Cardiac muscle cell (in vitro differentiated cells and primary cell): ENCODE measurements at places on chromosomes 16 and 17.

GRCh38 chr16:79395591-79395990, 204.9 kb downstream of the MAF start:
- no peak for DNase-seq

DNA sequence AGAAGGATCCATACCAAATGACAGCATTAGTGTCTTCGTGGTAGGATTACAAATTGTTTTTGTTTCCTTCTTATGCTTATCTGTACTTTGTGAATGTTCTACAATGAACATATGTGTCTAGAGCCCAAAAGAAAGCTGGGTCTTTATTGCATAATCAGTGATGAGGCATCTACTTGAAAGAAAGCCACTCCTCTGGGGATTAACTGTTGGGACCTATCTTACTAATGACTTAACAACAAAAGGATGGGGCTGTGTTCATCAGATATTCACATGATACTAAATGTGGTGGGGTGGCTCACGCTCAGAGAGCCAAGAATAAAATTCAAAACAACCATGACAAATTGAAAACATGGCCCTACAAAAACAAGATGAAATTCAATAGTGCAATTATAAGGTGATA, 160.2 kb downstream of the RGS9 start:
- peak; percentile 70 for DNase-seq

GRCh38 chr16:78709137-78709884, 609.9 kb downstream of the WWOX start:
- no peak for DNase-seq

- no peak for DNase-seq
Measured at GRCh38 chr16:72921620-72922019, 126.3 kb downstream of the ZFHX3 start.

DNA sequence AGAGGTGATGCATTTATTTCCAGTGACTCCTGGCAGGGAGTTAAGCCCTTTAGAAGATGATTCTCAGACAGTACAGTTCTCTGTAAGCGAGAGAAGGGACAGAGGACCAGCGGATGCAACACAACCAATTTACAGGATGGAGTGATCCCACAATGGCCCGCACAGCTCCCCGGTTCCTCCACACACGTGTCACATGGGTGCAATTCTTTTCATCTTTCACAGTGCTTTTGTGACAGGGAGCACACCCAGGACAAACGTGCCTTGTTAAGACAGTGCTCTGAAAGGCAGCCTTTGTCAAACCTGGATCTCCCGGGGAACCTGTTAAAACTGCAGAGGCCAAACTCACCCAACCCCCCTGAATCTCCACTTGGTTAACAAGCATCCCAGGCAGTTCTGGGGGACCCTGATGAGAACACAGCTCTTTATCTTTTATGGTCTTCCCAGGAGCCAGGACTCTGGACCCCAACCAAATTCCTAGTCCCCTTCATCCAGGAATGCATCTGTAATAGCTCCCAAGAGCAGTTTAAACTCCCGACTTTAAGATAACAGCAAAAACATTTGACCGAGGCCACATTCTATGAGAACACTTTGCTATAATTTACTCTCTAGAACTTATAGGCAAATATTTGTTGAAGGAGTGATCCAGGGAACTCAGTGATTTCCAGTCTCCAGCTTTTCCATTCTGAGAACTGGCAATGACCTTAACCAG, 134.9 kb upstream of the CDH5 start:
- DNase-seq: no peak

- no peak for DNase-seq
Measured at GRCh38 chr17:35086931-35087573, 23.5 kb upstream of the RFFL start.

GRCh38 chr17:49969134-49969759, at the start of gene DLX4:
Gene DLX4, plus strand, starts transcription at chr17:49969190. Its CDS starts 279 bp downstream, at chr17:49969469.
- DNase-seq: no peak

GRCh38 chr17:2797637-2798036, 1.4 kb downstream of the RAP1GAP2 start:
- no peak for DNase-seq

DNA sequence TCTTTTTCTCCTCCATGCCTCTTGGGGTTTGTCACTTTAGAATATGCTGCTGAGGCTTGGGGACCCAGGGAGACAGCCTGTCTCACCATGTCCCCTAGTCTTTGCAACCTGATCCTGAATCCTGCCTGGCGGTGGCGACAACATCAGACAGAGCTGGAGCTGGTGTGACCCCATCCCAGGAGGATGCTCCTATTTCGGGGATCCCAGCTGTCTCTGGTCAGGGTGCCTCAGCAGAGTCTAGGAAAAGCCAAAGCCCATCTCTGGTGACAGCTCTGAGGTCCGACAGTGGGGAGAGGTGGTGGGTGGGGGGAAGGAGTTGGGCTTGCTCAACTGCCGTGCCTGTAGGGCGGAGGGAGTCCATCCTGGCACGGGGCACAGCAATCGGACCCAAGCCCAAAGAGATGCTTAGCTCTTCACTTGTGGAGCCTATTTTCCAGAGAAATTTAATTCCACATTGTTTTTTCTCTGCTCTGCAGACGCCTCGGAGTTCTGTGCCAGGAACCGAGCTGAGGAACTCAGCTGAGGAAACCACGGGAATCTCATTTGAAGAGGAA, 10.3 kb upstream of the TNS4 start:
- DNase-seq: no peak

GRCh38 chr17:74738051-74738996, 1.3 kb downstream of the RAB37 start:
- DNase-seq: no peak

DNA sequence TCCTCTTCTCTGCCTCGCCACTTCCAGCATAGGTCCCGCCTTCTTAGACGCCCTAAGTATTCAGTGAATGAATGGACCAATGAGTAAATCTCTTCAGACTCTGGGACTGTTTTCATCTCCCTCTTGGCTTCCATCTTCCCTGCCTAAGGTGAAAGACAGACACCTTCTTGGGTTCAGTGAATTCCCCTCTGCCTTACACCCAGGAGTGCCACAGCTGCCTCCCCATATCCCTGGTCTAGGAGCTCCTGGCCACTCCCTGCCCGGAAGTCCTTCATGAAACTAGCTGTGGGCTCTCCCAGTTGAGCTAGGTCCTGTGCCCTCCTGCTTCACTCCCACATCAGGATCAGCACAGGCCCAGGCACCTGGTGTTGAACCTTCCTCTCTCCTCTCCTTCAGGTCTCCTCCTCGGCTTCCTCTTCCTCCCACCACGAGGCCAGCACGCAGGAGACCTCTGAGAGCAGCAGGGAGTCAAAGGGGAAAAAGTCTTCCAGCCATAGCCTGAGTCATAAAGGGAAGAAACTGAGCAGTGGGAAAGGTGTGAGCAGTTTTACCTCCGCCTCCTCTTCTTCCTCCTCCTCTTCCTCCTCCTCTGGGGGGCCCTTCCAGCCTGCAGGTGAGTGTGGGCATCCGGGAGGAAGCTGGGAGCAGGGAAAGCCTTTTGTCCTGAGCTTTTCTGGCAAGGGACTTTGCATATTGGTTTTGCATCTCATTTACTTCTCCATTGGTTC, 10.3 kb downstream of the MLLT6 start:
- DNase-seq: no peak

DNA sequence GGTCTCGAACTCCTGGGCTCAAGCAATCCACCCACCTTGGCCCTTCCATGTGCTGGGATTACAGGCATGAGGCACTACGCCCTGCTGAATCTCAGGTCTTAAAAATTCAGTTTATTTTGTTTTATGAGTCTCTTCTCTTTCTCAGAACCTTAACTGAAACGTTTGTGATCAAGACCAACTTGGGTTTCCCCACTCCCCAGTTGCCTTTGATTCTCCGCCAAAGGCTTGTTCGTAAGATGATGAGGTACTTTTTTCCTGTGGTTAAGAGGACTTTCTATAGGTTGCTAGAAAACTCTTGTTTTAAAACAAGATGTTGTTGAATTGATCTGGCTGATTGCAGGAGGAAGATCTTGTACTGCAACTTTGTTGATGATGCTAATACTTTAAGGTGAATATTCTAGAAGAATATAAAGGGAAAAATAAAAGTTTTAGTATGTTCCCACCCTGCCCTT, 11.7 kb downstream of the ABCC1 start:
- no peak for DNase-seq

GRCh38 chr16:1109648-1110047, 13.6 kb upstream of the C1QTNF8 start:
- DNase-seq: no peak

DNA sequence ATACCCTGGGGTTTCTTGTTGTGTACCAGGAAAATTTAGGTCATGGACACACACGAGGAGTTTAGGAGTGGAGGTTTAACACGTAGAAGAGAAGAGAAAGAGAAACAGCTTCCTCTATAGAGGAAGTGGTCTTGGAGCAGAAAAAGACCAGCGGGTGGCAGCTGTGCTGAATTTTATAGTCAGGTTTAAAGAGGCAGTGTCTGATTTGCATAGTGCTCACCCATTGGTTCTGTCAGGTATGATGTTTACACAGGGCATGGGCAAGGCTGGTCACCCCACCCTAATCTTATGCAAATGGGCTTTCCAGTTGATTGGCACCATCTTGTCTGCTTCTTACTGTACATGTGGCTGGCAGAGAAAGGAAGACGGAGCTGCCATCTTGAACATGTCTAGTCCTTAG, 309.0 kb downstream of the CDH13 start:
- no peak for DNase-seq

- no peak for DNase-seq
Measured at GRCh38 chr17:82043507-82043906, 6.0 kb upstream of the DCXR start.

DNA sequence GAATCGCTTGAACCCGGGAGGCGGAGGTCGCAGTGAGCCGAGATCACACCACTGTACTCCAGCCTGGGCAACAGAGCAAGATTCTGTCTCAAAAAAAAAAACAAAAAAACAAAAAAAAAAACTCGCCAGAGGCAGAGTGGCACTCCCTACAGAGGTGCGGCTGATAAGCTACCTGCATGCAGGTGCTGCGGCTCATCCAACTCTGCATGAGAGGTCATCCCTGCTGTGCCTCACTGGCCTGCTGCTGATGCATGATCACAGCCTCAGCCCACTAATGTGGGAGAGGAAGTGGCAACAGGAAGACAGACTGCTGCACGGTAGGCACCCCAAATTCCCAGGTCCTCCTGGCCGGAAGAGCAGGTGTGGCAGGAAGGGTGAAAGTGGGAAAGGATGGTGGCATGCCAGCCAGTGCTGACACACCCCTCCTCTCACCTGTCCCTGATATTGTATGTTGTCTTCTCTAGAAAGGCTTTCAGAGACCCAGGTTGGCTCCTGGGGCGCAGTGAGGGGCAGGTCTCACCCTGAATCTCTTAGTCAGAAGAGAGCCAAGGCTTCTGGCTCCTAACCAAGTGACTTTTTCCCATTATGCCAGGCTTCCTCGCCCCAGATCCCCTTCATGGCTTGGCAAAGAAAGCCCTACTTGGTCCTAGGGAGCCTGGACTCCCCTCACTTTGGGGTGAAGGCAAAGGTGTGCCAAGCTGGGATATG, 11.8 kb downstream of the NXPH3 start:
- no peak for DNase-seq

GRCh38 chr17:38690386-38690785, 14.7 kb upstream of the MLLT6 start:
- no peak for DNase-seq

DNA sequence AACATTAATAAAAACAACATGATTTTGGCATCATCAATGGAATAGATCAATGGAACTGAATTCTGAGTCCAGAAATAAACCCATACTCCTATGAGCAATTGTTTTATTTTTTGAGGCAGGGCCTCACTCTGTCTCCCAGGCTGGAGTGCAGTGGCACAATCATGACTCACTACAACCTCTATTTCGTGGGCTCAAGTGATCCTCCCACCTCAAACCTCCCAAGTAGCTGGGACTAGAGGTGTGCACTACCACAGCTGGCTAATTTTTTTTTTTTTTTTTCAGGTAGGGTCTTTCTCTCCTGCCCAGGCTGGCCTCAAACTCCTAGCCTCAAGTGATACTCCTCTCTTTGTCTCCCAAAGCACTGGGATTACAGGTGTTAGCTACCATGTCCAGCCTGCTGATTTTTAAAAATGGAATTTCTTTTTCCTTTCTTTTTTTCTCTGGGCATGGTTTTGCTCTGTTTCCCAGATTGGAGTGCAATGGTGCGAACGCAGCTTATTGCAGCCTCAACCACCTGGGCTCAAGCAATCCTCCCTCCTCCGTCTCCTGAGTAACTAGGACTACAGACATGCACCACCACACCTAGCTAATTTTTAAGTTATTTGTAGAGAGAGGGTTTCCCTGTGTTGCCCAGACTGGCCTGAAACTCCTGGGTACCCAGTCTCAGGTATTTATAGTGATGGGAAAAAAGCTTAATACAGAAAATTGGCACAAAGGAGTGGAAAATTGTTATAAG, 7.3 kb upstream of the PRDM7 start:
- no peak for DNase-seq

- DNase-seq: no peak
Measured at GRCh38 chr16:85689285-85689949, 663 bp upstream of the GINS2 start.

DNA sequence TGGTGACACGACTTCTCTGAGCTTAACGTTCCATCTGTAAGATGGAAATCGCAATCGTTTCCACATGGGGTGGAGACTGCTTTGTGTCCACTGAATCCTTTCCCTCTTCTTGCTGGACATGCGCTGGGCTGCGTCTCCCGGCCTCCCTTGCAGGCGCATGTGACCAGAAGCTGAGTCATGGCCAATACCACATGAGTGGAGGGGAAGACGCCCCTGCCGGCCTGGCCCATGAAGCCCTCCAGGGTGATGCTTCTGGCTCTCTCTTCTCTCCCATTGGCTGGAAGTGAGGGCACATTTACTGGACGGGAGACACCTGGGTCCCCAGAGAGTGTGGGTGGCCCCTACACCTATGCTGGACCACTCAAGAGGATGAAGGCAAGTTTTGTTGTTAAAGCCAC, 71.1 kb downstream of the DYNLRB2 start:
- no peak for DNase-seq

DNA sequence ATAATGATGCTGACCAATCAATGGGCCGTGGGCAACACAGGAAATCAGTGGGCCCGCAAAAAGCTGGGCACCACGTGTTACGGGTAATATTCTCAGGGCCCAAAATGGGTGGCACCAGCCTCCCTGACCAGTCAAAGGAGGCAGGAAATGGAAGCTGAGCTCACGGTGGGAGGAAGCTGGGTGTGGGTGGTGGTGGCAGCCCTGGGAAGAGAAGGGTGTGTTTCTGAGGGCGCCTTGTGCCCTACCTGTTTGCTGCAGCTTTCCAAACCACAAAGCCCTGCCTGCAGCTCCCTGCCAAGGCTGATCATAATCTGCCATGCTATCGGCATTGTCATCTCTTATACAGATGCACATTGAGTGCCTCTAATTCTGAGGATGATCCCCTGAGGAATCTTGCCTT, 457.9 kb downstream of the SLC39A11 start:
- no peak for DNase-seq

GRCh38 chr17:32206861-32207260, 58.8 kb upstream of the RHBDL3 start:
- no peak for DNase-seq

DNA sequence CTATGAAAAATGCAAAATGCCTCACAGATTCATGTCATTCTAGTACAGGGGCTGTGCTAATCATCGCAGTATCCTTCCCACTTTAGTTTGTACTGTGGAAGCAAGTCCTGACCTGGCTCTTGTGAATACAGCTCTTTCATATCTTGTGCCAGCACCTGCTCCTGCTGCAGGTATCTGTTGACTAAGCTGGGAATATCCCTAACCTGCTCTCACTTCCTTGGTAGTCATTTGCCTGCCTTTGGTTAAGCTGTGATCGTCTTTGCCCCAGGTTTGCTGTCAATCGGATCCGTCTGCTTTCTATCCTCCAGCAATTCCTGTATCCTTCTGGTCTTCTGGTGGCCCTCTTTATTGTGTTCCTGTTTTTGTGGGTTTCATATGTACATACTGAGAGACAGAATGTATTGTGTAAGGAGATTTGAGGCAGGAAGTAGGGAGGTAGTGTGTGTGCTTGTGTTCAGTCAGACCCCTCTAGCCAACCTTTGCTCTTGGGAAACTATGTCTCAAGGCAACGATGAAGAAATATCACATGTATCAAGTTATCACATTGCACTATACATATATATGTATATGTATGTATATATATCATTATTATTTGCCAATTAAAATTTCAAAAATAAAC, 7.7 kb upstream of the GINS3 start:
- DNase-seq: no peak
